Activated CD4-positive, CD25-positive, alpha-beta regulatory T cell treated with anti-CD3 and anti-CD28 coated beads, Interleukin-2, amount 50 U/mL, for 16 hours (primary cell): ENCODE measurements at places on chromosomes 3 and 15.

- no peak for DNase-seq
These were observed 168.8 kb upstream of the SMAD3 start for GRCh38 chr15:66896611-66897010.

DNA sequence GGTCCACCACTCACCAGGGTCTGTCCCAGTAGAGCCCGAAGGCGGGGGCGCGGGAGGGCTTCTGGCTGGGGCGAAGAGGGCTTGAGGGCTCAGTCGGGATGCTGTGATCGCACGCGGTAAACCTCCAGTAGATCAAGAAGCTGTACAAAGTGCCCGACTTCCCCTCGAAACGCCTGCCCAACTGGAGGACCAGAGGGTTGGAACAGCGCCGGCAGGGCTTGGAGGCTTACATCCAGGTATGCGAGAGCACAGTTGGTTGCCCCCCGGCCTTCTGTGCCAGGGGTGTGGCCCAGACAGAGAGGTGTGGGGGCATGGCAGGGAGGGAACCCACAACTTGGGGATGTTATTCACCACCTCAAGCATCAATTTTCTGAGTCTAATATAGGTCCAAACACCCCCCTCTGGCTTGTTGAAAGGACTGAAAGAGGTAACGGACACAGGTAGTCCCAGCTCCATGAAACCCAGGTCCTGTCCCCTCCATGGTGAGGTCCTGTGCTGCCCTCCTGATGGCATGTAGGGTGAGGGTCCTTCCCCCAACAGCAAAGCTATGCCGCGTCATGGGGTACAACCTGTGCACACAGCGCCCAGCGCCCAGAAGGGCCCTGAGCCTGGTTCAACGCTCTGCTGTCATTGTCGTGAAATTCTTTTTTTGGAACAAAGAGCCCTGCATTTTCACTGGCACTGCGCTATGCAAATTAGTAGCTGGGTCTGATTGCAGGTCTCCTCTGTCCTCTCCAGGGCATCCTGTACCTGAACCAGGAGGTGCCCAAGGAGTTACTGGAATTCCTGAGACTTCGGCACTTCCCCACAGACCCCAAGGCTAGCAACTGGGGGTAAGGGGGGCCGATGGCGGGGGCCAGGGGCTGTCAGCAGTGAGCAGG, 1.2 kb downstream of the SNX22 start:
- DNase-seq, result no peak

DNA sequence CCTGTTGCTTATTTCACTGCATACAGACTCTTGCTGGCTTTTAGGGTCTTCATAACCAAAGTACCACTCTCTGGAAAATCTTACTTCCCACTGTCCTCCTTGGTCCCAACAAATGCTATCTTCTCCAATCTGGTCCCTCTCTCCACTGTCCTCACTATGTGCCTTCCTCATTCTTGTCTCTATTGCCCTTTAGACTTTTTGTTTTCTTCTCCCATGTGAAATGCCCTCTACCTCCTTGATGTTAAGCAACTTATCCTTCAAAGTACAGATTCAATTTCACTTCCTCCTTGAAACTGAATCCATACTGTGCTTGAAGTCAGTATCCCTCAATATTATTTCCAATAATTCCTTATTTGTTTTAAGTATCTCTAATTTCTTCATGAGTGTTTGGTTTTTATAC, 60.8 kb downstream of the CGGBP1 start:
- no peak for DNase-seq

DNA sequence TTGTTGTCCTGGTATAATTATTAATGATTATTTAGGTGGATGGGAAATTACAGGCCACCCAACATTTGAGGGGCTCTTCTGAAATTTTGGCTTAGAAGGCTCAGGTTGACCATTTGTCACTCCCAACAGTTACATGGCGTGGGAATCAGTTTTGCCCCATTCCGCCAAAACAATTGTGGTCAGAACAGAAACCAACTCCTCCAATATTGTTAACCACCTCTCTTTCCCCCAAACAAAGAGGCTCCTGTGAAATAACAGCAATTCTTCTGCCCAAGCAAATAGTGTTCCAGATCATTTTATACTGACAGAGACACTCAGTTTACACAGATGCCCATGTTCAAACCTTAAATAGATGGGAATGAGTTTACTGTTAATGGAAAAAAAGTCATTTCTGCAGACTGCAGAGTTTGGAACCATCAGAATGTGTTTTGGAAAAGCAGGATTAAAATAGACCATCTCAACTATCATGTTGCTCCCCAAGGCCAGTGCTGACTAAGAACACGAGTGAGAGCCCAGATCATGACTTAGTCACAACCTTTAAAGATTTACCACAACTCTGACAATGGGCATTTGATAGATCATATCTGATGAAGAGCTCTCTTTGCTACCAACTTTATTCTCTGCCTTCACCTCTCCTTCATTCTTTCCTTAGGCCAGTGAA, 102.1 kb downstream of the DUT start:
- DNase-seq, result no peak

DNA sequence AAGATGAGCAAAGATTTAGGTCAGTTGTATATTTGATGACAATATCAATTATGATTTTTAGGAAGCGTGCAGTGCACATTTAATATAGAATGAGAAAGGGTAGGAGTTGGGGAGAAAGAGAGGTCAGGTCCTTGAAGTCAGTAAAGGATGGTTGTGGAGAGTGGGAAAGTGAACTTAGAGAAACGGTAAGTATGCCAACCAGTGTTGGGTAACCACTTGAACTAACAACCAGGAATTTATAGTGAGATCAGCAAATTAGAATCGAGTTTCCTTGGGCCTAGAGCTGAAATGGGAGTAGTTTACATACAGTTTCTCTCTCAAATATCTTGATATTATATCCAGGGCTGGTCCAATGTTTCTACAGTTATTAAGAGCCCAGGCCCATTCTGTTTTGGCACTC, 188.5 kb upstream of the RBMS3 start:
- DNase-seq, result no peak

DNA sequence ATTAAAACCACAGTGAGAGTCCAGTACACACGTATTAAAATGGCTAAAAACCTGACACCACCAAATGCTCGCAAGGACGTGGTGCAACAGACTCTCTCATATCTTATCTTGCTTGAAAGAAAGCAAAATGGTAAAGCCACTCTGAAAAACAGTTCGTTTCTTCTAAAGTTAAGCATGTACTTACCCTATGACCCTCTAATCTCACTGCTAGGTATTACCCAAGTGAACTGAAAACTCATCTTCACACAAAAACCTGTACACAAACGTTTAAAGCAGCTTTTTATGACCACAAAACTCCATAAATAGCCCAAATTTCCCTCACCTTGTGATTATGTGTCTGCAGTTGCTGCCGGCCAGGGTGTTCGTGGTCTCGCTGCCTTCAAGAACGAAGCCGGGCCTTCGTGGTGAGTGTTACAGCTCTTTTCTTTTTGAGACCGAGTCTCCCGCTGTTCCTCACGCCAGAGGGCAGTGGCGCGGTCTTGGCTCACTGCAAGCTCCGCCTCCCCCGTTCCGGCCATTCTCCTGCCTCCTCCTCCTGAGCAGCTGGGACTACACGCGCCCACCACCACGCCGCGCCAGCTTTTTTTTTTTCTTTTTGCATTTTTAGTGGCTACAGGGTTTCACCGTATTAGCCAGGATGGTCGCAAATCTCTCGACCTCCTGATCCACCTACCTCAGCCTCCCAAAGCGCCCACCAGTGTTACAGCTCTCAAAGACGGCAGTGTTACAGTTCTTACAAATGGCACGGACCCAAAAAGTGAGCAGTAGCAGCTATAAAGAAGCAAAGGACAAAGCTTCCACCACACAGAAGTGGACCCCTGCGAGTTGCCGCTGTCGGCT, 165.4 kb downstream of the TJP1 start:
- no peak for DNase-seq

DNA sequence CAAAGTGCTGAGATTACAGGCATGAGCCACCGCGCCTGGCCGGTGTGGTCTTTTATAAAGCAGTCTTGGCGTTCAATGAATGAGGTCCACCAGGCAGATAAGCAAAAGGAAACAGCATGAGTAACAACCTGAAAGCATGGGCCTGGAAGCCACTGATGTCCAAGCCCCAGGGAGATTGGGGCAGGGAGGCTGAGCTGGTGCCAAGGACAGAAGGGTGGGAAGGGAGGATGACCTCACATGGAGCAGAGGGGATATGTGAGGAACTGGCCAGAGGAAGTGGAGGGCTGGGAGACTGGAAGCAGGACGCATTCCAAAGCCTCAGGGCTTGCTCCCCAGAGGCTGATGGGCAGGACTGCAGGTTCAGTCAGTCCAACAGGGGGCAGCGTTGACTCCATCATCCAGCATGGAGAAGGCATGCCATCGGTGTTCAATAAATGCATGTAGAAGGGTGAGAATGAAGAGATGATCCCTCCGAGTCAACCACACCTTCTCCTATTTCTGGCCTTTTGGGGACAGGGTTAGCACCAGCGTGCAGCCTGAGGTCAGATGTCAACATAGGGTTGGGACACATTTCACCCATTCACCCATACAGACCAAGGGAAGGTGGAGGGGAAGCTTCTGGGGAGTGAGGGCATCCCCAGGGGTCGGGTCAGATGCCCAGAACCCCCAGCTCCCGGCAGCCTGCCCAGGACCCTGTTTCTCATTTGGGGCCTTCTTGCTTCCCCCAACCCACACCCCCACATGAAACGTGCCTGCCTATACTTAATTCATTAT, 14.8 kb downstream of the MYL3 start:
- DNase-seq, result no peak

DNA sequence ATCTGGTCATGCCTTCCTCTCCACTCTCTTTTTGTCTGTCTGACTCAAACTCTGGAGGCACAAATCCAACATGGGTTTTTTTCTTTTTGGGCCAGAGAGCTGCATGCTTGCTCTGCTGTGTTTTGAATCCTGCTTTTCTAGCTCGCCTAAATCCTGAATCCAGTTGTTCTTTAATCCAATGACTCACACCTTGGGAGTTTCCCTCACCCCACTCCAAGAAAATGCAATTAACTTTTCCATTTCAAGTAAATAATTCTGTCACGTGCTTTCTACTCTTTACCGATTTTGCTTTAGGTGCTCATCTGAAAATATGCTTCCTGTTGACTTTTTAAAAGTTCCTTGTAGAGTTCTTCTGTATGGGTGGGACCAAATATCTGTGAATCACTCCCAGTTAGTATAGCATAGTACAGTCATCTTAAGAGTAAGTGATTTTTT, 47.6 kb downstream of the SLMAP start:
- DNase-seq, result no peak
